ENCODE measurements at places on chromosomes 7 and 10. TPM values are rescaled to one million over a fixed set of nuclear protein-coding genes. Genes with fewer than 3 reads are reported as not detected.

The HOXA3 gene
- total RNA-seq, result 4.7 TPM

The SLC16A9 gene
- total RNA-seq, result not detected

The SLC12A9 gene
- total RNA-seq, result 26.7 TPM

The GPR26 gene
- total RNA-seq, result not detected

The PLAC9 gene
- not detected for total RNA-seq

The KCNMA1 gene
- 91.9 TPM for total RNA-seq

The FEZF1 gene
- not detected for total RNA-seq

The ICA1 gene
- 9.2 TPM for total RNA-seq

All from placental epithelial cell (primary cell).